GM19239 (cell line): ENCODE measurements at places on chromosomes 2 and 18.
A peak's percentile ranks its signal among the peaks of the same experiment; 100 is the strongest.

DNA sequence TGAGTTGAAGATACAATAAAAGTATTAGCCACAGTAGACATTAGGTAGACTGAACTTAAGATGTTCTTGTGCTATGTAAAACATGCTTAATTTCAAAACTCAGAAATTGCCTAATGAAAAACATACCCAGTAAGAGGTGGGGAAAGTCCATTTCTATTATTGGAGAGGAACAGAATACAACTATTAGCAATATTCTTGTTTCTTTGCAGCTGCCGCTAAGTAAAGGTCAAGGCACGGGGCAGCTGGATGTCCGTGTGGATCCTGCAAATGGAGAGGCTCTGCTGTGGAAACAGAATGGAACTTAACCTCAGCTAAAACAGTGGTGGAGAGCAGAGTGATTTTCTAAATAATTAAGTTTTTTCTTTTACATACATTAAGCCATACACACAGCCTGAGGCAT lies 139.2 kb upstream of the ARHGAP28 start:
- no peak for DNase-seq

DNA sequence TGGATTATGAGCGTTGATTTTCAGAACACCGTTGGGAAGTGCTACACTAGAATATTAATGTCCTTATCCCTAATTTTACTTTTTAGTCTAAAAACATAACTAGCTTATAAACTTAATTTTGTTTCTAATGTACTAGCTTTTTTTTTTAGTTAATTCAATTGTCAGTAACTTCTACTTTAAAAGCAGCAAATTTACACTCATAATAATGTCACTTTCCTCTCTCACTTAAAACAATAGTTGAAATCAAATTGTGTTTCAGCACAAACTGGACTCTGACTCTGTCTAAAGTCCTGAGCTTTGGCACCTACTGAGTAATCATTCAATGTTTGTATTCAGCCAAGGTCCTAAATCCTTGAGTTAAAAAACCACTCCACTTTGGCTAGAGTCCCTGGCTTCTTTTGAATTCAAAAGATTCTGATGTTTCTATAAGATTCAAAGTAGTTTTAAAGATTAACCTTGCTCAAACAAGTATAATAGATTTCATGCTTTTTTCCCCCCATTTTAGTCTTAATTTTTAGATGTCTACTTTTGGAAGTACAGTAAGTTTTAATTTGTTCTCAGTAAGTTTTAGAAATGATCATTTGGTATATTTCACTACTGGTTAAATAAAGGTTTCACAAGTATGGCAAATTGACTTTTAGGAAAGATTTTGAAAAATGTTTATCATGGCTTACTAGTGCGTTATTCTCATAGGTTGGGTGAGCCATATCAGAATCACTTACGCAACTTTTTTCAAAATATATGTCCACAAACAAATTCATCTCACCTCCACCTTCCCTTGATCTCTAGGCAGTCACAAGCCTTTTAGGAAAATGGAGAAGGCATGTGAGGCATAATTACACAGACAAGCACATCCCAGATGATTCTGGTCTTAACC lies 23.4 kb downstream of the CCNYL1 start:
- DNase-seq: no peak

- DNase-seq: no peak
Measured at GRCh38 chr2:190535121-190535439, 558 bp upstream of the NEMP2 start.

DNA sequence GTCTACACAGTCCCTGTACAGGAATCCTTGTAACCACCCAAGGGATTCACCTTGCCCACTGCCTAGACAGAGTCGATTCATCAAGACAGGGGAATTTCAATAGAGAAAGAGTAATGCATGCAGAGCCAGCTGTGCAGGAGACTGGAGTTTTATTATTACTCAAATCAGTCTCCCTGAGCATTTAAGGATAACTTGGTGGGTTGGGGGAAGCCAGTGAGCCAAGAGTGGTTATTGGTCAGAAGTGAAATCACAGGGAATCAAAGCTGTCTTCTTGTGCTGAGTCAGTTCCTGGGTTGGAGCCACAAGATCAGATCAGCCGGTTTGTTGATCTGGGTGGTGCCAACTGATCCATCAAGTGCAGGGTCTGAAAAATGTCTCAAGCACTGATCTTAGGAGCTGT lies 17.8 kb upstream of the FAM98A start:
- DNase-seq: no peak

DNA sequence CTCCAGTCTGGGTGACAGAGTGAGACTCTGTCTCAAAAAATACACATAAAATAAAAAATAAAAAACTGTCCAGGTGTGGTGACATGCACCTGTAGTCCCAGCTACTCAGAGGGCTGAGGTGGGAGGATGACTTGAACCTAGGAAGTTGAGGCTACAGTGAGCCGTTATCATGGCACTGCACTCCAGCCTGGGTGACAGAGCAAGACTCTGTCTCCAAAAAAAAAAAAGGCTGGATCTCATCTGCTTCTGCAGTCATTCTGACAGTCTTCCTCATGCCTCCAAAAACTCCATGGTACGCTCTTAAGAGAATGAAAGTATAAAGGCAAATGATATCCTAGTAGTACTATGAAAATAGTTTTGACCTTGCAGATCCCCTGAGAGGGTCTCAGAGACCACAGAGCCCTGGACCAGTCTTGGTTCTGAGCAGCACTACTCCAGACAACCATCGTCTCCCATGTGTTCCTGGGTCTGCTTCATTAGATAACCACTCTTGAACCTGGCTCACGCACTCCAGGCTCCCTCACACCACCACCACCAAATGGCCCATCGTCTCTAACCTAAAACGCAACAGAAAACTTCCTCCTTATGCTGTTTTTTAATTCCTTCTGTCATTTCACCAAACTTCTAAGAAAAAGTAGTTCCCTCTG lies 26.0 kb downstream of the SPIRE1 start:
- DNase-seq: no peak

DNA sequence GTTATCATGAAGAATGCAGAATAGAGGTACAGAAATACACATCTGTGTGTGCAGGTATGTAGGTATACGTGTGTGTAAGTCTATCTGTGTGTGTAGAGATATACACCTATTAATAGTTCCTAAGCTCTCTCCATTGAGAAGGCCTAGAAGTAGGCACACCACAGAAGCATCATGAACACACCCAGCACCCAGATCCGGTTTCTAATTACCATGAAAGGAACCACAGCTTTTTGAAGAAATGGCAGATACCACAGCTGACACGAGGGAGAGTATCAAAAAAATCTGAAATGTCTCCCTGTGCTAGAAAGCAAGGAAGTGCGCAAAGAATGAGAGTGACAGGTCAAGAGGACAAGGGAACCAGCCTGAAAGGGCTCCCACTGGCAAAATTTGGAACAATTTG lies 27.7 kb upstream of the AP1S3 start:
- DNase-seq: no peak

GRCh38 chr2:237191714-237192081 lies 106.0 kb downstream of the COPS8 start:
- DNase-seq: no peak

DNA sequence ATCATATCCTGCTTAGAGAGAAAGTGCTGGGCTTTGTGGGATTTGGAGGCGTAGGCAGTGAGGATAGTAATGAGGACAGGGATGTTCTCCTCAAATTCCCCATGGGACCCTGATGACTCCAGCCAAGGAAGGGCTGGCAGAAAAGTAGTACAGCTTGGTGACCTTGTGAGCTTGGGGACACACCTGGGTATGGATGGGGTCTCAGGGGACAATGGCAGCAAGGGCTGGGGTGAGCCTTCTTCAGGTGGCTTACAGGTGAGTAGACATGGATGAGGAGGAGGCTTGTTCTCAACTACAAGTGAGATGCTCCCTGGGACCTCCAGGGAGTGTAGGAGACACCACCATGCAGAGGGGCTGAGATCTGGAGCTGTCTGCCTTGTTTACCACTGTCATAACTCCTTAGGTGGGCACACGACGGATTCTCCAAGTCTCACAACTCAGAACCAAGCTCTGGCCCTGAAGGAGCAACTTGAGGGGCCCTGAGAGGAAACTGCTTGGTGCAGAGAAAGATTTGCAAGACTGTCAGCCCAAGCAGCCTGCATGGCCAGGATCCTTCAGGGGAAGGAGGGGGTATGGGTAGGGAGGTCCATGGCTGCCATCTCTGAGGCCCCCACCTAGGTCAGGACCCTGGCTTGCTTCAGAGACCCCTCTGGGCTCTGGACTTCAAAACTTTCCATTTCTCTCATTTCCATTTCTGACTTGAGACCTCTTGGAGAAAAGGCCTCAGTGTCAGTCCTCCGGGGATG lies 262.8 kb downstream of the DYSF start:
- no peak for DNase-seq

DNA sequence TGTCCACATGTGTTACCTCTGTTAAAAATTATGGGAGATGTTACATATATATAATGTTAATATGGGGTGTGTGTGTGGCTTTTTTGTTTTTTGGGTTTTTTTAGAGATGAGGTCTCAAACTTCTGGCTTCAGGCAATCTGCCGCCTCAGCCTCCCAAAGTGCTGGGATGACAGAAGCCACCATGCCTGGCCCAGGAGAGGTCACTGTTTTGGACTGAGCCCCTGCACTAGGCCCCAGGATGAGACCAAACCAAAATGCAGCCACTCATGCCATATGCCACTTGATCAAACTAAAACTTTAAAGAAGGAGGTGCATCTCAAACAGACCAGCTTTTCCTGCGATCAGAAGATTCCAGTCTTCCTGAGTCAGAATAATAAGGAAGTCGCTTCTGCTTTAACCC lies 2.5 kb downstream of the ADI1 start:
- DNase-seq: no peak

GRCh38 chr2:16546128-16546754 lies 119.4 kb downstream of the CYRIA start:
- DNase-seq: peak; percentile 12

DNA sequence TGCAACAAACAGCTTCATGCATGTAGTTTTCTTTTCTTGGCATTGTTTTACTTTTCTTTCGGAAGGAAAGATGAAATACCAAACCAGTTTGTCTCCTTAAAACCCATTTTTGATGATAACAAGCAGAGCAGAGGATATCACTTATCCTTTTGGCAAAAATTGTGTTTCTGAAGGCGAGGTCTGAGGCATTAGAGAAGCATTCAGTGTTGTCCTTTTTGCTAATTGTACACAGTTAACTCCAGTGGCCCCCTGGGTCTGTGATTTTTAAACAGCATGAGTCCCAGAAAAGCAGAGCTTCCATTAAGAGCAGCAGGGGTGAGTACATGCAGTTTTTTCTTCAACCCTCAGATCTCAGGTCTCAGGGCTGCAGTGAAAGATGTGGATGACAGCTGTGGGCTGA lies 41.3 kb downstream of the TTC39C start:
- DNase-seq: no peak

DNA sequence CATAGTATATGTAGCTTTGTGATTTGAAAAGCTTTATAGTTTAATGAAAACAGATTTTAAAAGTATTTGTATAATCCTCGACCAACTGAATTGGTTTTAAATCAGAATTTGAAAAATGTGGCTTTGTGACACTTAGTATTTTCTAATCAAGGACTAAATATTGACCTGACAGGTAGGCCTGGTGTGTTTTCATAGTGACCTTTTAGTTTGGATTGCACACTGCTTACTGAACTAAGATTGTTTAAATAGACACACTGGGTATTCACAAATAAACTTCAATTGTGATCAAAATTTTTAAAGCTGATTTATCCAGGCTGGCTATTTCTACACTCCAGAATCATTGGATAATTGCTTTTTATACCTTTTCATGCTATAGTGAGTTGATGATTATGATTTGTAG lies 31.8 kb upstream of the FAM237A start:
- no peak for DNase-seq

- DNase-seq: no peak
Measured at GRCh38 chr2:1132328-1132969, 181.8 kb downstream of the SNTG2 start.

DNA sequence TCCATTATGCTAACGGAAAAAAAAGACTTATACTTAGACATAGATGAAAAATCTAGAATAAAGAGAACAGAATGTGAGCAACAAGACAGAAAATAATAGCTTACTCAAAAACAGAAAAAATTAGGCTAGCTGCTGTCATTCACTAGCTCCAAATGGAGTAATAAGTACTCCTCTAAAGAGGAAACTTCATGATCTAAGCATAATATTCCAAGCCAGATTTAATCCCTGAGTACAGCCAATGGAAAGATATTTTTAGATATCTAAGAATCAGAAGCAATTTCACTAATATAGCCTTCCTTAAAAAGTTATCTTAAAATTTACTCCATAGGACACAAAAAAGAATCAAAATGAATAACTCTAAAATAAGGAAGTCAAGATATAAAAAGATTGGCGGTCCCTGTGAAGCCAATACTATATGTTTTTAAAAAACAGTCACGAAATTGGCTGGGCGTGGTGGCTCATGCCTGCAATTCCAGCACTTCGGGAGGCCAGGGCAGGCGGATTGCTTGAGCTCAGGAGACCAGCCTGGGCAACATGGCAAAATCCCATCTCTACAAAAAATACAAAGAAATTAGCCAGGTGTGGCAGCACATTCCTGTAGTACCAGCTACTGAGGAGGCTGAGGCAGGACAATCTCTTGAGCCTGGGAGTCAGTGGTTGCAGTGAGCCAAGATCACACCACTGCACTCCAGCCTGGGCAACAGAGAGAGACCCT lies 123.2 kb upstream of the BCL2L11 start:
- DNase-seq: no peak

DNA sequence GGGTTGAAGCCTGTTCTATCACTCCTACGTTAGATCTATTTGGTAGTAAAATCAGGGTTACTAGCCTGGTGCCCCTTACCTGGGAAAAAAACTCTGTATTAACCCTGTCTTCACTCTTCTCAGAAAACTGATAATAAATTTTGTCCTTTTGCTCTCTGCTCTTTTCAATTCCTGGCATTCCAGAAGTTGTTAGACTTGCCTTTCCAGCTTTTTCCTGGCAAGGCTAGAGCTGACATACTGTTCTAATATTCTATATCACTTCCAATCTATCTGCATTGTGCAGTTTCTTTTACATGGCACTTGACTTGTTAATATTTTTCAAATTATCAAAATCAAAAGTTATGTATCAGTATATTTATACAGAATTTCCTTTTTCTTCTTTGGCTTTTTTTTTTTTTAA lies 162.2 kb downstream of the FIGN start:
- DNase-seq: no peak
